NCI-H510A (cell line): ENCODE measurements at places on chromosomes 12 and 14.

- no peak for DNase-seq
These were observed 74.6 kb downstream of the CIT start for GRCh38 chr12:119802472-119802871.

DNA sequence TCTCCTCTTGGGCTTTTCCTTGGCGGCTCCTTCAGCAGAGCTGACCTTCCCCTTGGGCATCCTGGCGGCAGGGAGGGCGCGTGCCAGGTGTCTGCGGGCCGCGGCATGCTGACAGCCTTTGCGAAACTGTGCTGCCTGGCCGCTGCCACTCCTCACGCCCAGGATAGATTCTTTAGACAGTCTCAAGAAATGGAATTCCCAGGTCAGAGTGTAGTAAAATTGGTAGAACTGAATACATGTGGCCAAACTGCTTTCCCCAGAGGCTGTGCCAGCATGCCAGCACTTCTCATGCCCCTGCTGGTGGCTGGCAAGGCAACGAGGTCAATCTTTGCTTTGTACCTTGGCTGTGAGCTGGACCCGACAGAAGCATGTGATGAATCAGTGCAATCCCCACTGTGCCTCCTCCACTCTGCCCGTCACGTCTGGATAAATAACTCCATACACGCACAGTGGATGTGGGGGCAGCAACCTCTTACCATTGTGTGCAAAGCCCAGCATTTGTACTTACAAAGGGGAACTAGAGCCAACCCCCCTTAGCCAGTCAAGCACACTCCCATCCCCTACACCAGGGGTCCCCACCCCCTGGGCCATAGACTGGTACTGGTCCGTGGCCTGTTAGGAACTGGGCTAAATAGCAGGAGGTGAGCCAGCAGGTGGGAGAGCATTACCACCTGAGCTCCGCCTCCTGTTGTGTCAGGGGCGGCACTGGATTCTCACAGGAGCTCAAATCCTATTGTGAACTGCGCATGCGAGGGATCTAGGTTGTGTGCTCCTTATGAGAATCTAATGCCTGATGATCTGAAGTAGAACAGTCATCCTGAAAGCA lies 90.9 kb downstream of the ACTN1 start:
- DNase-seq, result no peak

DNA sequence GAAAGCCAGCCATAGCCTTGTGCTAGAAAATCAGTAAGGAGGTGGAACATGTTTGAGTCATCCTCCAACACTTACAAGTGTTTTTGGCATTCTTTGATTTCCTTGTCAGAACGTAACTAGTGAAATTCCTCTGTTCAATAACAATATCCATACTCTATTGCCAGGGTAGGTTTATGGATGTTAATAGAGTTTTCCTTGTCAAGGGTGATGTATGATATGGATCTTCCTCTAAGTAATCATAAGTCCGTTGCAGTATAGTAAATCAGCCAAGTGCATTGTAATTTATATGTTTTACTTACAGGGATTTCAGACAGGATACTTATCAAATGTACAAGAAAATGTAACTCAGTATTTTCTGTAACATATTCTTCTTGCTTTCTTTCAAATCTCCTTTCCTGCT lies 19.4 kb downstream of the NAV3 start:
- no peak for DNase-seq

DNA sequence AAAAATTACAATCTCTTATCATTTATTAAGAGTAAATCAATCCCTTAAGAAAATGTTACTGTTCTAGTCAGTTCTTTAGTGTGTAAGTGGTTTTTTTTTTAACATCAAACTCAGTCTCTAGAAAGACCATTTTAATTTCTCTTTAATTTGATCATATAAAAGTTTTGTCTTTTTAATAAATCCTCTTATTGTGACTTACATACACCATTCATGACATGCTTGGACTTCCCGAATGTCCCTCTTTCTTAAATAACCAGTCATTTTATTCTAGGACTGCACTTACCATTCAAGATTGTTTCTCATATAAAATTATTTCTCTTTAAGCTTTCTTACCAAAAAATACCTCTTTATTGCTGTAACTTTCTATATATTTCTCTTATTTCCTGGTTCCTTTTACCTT lies 60.8 kb upstream of the EVL start:
- DNase-seq, result no peak

- DNase-seq, result no peak
These were observed 37.9 kb downstream of the ASCL1 start for GRCh38 chr12:102995372-102995771.

GRCh38 chr12:80821513-80822000 lies 104.8 kb downstream of the MYF5 start:
- peak; percentile 87 for DNase-seq

- DNase-seq, result no peak
These were observed 16.6 kb downstream of the LRTM2 start for GRCh38 chr12:1836854-1837421.

DNA sequence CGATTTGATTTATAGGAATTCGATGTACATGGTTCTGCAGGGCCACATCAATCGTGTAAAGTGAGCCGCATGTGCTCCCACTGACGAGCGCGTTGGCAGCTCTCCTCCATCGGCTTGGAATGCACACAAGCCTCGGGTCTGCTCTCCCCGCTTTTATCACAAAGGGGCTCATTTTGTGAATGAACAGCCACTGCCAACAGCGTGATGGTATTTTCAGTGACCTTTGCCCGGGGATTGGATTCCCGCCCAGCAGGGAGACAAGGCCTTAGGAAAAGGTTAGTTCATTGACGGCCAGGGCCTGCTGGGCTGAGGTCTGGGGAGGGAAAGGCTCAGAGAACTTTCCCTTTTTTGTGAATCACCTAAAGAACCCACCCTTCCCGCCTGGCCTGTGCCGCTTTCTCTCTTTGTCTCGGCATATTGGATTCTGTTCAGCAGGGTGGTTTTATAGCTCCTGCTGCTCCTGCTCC lies 232.1 kb downstream of the MSRB3 start:
- no peak for DNase-seq

DNA sequence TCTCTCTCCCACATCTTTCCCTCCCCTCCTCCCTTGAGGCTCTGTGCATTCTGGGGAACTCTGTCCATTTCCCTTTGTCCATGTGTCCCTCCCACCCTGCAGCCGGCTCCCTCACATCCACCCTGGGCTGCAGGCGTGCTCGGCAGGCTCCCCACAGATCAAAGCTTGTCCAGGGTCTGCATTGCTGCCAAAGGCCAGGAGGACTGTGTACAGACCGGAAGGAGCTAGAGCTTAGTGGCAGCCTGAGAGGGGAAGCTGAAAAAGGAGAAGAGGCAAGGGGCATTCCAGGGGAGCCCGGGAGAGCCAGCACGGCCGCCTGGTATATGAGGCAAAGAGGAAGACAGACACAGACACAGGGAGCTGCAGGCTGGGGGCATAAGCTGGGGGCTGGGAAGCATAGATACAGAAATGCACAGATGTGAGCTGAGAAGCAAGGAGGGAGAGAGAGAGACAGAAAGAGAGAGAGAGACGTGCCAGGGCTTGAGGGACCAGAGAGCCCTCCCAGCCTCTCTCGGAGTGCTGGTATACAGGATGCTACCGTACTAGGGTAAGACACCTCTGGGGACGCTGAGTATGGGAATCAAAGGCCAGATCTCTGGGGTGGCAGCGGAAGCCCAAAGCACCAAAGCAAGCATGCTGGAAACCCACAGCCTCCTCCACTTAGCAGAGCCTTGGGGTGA lies 3.3 kb downstream of the CD4 start:
- DNase-seq, result no peak

- no peak for DNase-seq
These were observed 415.4 kb upstream of the CCDC196 start for GRCh38 chr14:66070542-66071319.

GRCh38 chr12:109718390-109718789 lies 4.8 kb downstream of the FAM222A start:
- no peak for DNase-seq

DNA sequence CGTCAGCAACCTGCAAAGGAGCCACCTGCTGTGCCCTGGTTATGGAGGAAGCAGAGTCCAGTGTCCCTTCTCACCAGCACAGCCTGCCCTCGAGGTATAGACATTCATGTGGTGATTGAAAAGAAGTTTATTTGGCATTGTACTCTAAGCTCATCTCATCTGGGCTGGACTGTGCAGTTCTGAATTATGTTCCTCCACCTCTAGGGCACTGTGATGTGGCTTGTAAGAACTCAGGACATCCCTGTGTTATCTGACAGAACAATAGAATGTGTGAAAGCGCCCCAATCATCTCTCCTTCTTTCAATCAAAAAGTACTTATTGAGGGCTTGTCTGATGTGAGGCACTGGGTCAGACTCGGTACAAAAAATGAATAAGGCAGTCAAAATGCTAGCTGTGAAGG lies 140.1 kb downstream of the DHRS2 start:
- DNase-seq, result no peak

- no peak for DNase-seq
These were observed 33.8 kb downstream of the ZFP36L1 start for GRCh38 chr14:68759017-68759560.

- no peak for DNase-seq
These were observed 97.8 kb downstream of the SLC6A15 start for GRCh38 chr12:84814664-84815245.

GRCh38 chr12:4956968-4957367 lies 47.3 kb downstream of the KCNA1 start:
- DNase-seq, result no peak

- DNase-seq, result peak; percentile 10
These were observed 412 bp upstream of the SNW1 start for GRCh38 chr14:77761205-77761931.
